ENCODE measurements at places on chromosomes 4 and X. TPM values are rescaled to one million over a fixed set of nuclear protein-coding genes. Genes with fewer than 3 reads are reported as not detected.
A peak's percentile ranks its signal among the peaks of the same experiment; 100 is the strongest.

DNA sequence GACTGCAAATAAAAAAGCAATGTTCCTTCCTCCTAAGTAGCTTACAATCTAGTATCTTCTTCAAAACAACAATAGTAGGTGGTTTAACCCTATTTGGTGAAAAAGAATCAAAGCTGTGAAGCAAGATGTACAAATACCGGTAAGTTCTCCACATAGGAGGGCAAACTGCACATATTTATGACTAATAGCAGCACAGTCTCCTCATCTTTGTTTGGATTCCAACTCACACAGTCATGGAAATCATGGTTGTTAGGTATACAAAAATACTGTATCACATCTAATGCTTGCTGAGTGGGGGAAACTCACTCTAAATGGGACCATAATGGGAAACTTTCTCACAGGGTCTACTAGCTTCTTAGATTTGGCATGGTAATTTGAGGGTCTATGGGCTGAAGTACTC, 597.2 kb downstream of the INPP4B start:
- peak; percentile 47 for DNase-seq

GRCh38 chrX:39262641-39263040, 461.4 kb downstream of the MID1IP1 start:
- DNase-seq: no peak

GRCh38 chr4:168484626-168485025, 4.3 kb upstream of the DDX60L start:
- DNase-seq: peak; percentile 64

NUDT11 gene
- total RNA-seq: 6.8 TPM

GRCh38 chr4:22736912-22737311, 44.2 kb downstream of the GBA3 start:
- no peak for DNase-seq

- no peak for DNase-seq
These were observed 122.7 kb upstream of the C1GALT1C1 start for GRCh38 chrX:120752431-120753082.

VSIG1 gene
- total RNA-seq: not detected

GRCh38 chr4:143514497-143514896, 995 bp downstream of the SMARCA5 start:
- peak; percentile 39 for DNase-seq

DNA sequence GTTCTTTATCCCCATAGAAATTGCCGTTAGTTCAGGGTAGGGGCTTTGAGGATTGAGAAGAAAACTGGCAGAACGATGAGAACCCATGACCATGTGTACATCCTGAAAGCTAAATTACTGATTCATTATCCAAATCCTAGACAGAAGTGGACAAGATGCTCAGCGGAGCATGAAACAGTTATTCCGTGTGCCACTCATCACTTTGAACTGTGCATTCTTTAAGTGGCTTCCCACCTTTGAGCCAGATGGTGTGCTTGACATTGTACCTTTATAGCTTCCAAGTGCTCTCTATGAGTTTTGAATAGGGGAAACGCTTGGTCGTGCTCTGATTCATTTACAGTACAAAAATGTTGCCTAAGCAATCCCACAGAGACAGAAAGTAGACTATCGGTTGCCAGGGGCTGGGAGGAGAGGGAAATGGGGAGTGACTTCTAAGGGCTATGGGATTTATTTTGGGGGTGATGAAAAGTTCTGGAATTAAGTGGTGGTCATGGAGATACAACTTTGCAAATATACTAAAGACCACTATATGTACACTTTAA, 100.0 kb downstream of the DOCK11 start:
- DNase-seq: no peak

KLHL13 gene
- 7.8 TPM for total RNA-seq

DNA sequence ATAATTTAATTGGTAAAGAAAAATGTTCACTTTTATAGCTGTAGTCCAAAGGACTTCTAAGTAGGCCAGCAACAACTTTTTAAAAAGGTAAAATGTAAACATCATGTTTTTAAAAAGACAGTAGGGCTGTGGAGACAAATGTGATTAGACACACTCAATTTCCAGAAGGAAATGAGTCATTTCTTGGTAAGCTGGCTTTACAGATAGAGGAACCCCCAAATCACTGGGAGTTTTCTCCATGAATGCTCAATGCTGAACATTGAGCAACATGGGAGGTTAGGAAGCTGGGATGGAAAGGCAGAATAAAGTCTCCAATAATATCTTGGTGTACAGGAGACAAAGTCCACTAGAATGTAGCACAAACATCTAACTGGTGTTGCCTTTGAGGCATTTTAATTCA, 121.3 kb downstream of the NWD2 start:
- peak; percentile 43 for DNase-seq

IL13RA2 gene
- total RNA-seq: 1.7 TPM

DNA sequence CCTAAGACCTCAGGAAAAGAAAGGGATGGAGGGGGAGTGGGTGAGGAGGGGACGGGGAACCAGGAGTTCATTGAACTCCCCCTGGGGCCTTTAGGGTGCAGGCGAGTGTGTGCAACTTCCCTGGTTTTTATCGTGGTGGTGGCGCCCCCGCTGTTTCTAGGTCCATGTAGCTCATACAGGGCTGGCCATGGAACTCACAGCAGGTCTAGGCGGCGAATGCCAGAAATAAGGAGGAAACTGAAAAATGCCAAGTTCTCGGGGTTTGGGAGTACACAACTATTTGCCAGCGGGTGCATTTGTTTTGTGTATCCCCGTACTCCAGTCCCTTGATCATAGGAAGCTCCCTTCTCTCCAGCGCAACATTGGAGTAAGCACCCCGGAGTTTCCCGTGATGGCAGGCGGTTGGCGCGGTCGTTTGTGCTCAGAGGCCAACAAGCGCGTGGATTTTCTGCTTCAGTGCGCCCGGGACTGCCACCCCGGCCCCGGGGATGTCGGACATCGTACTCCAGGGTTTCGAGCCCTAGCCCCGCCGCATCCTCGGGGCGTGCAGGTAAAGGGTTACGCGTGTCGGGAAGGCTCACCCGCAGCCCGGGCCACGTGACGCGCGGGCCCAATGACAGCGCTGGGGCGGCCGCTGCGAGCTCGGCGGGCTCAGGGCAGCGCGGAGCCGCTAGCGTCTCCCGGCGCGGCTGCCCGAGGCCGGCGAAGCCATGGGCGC, 208.9 kb downstream of the NWD2 start:
- no peak for DNase-seq

ADGRG2 gene
- not detected for total RNA-seq

CFAP99 gene
- total RNA-seq: not detected

IL13RA1 gene
- 29.3 TPM for total RNA-seq

- DNase-seq: no peak
These were observed 61.5 kb upstream of the HHIP start for GRCh38 chr4:144584428-144584827.

ASB12 gene
- total RNA-seq: not detected

DNA sequence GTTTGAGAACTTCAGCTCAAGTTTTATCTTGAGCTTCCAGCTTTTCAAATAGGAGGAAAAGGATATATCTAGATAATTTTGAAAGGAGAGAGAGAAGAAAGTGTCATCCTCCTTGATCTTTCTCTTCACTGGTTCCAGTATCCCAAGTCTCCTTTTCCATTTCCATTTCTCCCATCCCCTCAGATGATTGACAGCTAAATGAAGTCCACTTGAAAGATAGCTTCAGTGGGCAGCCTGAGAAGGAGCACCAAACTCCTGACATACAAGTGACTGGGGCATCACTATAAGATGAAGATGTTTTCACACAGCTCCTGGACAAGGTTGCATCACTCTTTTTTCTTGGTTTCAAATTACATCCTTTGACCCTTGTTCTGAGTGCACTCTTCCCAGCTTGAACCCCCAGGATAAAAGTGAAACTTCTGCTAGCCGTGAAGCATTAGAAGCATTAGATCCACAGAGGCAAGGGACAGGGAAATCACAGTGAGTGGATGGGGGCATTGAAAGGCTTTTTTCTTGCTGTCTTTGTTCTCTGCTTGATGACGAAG, 17.5 kb upstream of the MAGEA10 start:
- DNase-seq: no peak

LRCH2 gene
- 3.1 TPM for total RNA-seq

PNCK gene
- not detected for total RNA-seq

NLRP2B gene
- not detected for total RNA-seq

TMEM156 gene
- 8.4 TPM for total RNA-seq

DNA sequence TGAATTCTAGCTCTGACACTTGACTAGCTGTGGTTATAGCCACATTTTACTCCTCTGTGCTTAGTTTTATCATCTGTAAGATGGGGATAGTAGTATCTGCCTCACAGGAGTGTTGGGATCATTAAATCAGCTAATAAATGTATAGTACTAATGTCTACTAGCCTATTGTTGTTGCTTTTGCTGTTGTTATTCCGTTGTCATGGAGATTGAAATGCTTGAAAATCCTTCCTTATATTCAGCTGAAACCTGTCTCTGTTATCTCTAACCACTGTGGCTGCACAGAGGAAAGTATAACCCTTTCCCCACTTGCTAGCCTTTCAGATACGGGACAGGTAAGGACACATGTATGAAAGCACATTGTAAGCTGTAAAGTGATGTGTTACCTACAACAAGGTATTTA, 33.9 kb downstream of the CLCN5 start:
- DNase-seq: no peak

- DNase-seq: no peak
These were observed 93.6 kb upstream of the RASGEF1B start for GRCh38 chr4:81565142-81565870.

GRCh38 chr4:6121276-6121850, 79.0 kb downstream of the JAKMIP1 start:
- no peak for DNase-seq

GRCh38 chr4:113024388-113024787, 25.1 kb upstream of the ANK2 start:
- no peak for DNase-seq

RAB41 gene
- total RNA-seq: not detected

HSD17B13 gene
- not detected for total RNA-seq

AMOT gene
- total RNA-seq: 7.9 TPM

DNA sequence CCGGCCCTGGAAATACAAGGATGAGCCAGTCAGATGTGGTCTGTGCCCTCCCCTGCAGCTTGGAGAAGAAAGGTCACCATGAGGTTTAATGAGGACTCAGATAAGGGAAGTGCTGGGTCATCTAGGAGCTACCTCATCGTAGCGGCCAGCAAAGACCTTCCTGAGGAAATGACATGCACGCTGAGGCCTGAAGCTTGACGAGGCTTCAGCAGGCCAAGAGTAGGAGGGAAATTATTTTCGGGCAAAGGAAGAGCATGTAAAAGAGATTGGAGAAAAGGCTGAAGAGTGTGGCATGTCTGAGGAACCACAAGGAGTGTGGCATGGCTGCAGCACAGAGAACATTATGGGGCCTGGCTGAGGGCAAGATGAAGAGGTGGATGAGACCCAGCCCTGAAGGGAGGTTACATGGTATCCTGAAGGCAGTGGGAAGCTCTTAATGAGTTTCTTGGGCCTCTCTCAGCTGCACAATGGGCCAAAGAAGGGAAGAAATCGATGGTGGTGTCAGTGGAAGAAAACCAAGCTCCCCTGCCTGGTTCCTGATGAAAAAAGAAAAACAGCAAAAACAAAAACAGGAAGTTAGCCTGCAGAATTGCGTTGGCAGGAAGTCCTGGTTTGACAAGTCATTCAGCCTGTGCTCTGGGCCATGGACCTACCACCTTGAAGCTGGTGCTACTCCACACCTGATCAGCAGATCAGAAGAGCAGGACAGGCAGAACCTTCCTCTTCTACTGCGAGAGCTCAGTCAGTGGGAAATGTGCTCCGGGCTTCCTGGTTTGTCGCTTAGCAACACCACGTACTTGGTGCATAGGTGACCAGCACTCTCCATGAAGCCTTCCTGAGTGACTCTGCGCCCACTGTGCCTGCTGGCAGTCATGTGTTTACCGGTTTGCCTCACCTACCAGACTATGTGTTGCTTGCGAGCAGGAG, 134.5 kb upstream of the KLF3 start:
- no peak for DNase-seq

DNA sequence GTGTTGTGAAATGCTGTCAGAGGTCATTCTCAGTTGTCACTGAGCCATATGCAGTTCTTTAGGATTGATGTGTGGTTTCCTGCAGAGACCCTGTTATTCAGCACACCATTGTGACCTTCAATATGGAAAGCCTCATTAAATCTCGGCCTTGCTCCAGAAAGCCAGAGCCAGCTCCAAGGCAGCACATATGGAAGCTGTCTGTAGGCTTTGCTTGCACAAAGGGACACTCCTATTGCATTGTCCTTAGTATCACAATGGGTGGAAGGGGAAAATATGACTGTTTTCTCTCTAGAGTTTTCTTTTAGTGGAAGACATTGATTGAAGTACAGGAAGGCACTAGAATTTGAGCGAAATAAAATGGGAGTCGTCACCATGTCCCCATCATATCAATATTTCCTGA, 179.0 kb downstream of the CEP135 start:
- no peak for DNase-seq

- peak; percentile 43 for DNase-seq
These were observed 188.0 kb downstream of the STIM2 start for GRCh38 chr4:27048429-27049238.

DNA sequence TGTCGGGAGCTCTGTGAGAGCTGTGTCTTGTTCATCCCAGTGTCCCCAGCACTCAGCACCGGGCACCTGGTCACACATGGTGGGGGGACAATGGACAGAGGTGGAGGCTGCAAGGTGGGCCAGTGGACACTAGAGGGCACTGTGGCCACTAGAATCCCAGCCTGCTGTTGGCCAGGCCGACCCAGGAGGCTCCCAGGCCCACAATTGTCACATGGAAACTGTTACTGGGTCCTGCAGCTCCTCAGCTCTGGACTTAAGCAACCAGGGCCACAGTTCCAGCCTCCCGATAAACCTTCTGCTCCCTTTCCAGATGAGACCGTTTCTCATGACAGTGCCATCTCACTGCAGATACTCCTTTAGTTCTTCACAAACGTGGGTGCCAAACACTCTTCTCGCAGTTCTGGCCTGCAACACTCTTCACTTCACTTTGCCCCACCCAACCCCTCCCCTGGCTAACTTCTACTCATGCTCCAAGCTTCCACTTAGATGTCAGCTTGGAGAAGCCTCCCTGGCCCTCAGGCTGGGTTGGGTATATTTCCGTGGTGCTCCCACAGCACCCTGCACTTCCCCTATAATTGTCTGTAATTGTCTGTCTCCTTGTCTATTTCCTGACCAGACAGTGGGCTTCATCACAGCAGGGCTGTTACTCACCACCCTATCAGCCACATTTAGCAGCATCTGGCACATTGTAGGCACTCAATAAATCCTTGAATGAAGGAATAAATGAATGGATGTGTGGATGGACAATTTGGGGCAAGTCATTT, 3.5 kb upstream of the IQSEC2 start:
- peak; percentile 33 for DNase-seq

DNA sequence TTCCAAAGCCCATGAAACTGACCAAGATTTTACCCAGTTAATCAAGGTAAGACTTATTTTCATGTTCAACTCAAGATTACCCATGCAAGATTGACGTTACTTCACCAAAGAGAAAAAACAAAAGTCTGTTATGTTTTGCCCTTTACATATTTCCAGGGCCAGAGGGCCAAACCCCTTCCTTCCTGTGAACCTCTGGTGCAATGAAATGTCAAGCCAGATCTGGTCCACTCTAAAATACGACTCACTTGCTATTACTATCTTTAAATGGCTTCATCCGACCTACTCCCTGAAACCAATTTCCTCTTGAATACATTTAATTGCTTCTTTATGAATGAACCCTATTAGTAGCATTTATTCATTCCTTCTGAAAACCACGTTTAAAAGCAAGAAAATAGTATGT, 33.0 kb downstream of the TSPAN5 start:
- peak; percentile 32 for DNase-seq

CSN2 gene
- total RNA-seq: not detected

SPON2 gene
- total RNA-seq: not detected

Measured in HT1080 (cell line).